Cardiac septum (tissue), 1 donor: ENCODE measurements at places on chromosomes 1 and 21. TPM values are rescaled to one million over a fixed set of nuclear protein-coding genes. Genes with fewer than 3 reads are reported as not detected.

GRCh38 chr1:53477651-53478501 is 18.7 kb downstream of the DMRTB1 start:
- no peak for DNase-seq

The KCNN3 gene
- total RNA-seq, result 2.8 TPM

DNA sequence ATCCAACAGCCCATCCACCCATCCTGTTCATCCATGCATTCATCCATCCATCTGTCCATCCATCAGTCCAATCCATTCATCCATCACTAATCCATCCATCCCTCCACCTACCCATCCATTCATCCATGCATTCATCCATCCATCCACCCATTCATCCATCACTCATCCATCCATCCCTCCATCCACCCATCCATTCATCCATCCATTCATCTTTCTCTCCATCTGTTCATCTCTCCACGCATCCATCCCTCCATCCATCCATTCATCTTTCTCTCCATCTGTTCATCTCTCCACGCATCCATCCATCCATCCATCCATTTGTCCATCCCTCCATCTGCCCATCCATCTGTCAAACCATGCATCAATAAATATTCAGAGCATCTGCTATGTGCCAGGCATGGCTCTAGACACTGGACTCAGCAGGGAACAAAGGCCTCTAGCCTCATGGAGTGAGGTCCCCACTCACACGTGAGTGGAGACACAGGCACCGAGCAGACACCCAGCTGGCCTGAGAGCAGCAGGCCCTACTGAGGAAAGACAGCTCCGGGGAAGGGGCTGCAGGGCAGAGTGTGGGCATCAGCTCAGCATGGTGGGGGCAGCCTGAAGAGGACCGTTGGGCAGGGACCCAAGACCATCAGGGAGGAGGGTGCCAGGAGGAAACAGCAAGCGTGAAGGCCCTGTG is 9.6 kb downstream of the KRTAP10-1 start:
- no peak for DNase-seq

The ARHGEF16 gene
- total RNA-seq, result 0.57 TPM

The KIAA0040 gene
- 9.7 TPM for total RNA-seq

The MAP3K6 gene
- 53.1 TPM for total RNA-seq

The LPAR3 gene
- 2.0 TPM for total RNA-seq

The SPRR2B gene
- total RNA-seq, result not detected

DNA sequence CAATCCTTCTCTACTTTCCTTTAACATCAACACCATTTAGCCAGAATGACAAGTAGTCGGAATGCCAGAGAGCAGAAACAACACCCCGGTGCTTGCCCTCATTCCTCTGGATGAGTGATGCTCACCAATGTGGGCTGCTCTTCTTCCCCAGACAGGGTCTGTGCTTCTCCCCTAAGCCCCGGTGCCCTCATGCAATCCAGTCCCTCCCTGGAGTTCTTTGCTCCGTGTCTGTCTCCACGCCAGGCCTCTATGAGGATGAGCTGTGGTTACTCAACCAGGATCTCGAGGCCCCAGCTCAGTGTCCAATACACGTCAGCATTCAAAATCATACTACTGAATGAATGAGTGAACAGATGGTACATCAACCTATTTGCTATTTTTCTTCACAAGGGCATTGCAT is 29.7 kb upstream of the PDE9A start:
- peak; percentile 31 for DNase-seq

The GSTM4 gene
- 33.0 TPM for total RNA-seq

- DNase-seq, result no peak
Measured at GRCh38 chr1:223492044-223492443, 98.8 kb downstream of the CCDC185 start.

DNA sequence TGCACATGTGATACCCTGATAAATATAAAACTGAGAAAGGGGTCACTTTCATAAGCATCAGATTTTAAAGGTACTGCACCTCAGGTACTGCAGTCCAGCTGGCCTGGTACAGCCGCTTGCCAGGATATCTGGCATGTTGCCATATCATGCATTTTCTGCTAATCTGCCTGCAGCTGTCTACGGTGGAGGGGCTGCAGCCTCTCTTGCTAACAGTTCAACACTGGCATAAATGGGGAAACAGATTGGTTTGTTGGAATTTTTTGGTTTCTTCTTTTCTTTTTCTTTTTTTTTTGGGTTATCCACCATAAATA is 71.5 kb downstream of the MIS18A start:
- no peak for DNase-seq

DNA sequence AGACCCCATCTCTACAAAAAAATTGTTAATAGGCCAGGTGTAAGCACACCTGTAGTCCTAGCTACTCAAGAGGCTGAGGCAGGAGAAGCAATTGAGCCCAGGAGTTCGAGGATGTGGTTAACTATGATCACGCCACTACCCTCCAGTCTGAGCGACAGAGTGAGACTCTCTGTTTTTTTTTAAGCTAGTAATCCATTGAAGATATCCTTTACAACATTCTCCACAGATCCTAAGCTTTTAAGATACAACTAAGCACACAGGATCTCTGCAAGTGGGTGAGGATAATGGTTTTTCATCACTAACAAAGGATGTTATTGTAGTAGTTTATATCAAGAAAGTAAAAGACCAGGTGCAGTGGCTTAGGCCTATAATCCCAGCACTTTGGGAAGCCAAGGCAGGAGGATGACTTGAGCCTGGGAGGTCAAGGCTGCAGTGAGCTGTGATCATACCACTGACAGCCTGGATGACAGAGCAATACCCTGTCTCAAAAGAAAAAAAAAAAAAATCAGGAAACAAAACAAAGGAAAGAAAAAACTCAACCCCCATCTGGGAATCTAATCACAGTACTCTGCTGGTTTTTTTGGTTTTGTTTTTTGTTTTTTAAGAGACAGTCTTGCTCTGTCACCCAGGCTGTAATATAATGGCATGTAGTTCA is 166.1 kb downstream of the RERE start:
- DNase-seq, result no peak

The RGS7 gene
- total RNA-seq, result not detected

DNA sequence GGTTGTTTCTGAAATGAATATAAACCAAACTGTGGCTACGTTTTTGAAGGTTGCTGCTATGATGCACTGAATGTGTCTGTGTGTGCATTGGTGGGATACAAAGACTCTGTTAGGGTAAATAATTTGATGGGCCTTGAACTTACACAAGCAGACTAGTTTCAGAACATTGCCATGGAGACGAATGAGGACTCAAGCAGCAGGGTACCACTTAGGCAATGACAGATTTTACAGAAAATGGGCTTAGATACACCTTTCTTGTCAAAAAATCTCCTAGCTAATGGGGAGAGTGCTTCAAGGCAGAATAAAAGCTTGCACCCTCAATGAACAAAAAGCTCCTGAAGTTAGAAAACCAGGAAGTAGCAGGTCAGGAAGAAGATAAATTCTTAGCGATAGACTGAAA is 55.7 kb downstream of the IER5 start:
- no peak for DNase-seq

- DNase-seq, result no peak
Measured at GRCh38 chr1:158362941-158363340, 9.2 kb downstream of the CD1E start.

- no peak for DNase-seq
Measured at GRCh38 chr21:38254970-38255369, 1.8 kb upstream of the KCNJ15 start.

The ENTREP3 gene
- 15.5 TPM for total RNA-seq

- DNase-seq, result no peak
Measured at GRCh38 chr1:213871179-213871578, 116.6 kb upstream of the PROX1 start.
